ENCODE measurements at places on chromosomes 7 and 10.

DNA sequence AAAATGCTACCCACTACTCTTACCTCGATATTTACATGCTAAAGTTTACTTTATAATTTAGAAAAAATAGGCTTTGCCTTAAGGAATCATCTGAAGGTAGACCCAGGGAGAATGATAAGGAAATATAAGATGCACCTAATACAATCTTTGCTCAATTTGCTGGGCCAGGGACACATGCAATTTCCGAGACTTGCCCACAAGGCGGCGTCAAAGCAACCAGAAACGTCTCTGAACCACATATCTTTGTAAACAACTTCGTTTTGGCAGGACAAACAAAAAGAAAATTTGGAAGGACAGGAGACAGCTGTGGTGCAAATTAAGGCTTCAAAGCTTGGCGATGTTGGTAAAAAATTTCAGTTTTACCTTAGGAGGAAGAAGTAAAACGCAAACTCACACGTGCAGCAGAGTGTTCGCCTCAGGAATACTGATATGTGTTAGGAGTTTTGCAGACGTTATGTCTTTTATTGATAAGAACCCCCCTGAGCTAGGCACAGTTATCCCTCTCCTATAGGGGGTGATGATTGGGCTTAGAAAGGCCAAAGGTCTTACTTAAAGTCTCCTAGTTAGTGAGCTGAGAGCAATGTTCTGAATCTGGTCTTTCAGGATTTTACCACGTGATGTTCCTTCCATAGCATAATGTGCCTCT lies 134.3 kb downstream of the PRKCQ start:
- no peak for DNase-seq

GRCh38 chr10:11463111-11463510 lies 148.3 kb downstream of the USP6NL start:
- DNase-seq = no peak

DNA sequence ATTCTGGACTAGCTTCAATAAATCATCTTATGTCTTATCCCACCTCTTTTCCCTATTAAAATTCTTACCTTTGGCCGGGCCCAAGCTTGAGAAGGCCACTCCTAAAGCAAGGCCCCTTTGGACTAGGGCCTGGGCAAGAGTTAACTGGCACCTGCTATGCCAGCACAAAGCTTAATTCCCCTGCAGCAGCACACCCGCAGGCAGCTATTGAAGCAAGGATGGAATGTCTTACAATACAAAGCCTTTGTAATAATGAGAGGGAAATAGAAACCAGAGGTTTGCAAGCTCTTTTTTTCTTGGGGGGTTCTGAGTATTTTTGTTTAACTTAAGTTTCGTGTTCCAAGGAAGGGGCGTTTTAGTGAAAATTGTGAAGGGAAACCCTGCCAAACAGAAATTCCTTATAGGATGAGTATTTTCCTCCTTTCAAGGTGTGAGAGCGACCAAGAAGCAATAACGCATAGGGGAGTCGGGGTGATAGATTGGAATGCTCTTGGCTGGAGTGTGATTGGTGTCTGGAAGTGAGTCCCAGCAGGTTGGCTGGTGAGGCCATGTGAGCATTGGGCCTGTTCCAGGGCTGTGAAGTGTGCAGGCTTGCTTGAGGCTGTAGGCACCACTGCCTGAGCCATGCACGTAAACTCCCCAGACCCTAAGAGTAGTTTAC lies 148.5 kb downstream of the KIAA1217 start:
- DNase-seq = no peak

DNA sequence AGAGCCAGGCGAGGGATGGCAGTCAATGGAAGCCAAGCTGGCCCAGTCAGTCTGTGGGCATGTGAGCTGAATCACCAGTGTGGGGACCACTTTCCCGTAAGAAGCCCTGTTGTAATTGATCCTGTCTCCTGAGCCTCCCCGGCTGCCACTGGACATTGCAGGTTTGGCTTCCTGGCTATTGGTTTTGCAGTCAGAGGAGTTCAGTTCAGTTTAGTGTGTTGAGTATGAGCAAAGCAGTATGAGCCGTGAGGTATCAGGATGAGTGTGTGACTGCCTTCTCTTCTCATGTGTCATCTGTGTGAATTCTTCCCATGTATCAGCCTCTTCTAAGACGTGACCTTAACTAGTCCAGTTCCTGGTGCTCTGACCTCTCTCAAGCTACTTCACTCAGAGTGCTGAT lies 227.4 kb downstream of the PRKG1 start:
- no peak for DNase-seq

GRCh38 chr7:111199643-111200042 lies 108.7 kb downstream of the LRRN3 start:
- no peak for DNase-seq

DNA sequence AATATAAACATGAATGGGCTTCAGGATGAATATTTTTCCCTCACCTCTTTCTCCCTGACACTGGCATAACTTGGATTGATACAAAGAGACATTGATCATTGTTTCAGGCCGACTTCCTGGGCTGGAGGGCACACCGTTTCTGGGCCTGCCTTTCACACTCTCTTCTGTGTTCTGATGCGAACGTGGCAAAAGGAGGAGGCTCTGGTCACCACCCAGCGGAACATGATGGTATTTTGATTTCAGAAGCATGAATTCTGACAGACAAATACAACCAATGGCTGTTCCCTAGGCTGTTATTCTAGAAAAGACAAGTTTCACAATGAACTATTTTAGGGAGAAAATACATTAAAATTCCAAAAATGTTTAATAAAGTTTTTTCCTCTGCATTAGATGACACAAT lies 534.5 kb upstream of the MKI67 start:
- DNase-seq = no peak

- DNase-seq = no peak
These were observed 80.7 kb downstream of the ANKRD30A start for GRCh38 chr10:37206132-37206531.

GRCh38 chr10:6701289-6701688 lies 121.2 kb upstream of the PRKCQ start:
- no peak for DNase-seq

DNA sequence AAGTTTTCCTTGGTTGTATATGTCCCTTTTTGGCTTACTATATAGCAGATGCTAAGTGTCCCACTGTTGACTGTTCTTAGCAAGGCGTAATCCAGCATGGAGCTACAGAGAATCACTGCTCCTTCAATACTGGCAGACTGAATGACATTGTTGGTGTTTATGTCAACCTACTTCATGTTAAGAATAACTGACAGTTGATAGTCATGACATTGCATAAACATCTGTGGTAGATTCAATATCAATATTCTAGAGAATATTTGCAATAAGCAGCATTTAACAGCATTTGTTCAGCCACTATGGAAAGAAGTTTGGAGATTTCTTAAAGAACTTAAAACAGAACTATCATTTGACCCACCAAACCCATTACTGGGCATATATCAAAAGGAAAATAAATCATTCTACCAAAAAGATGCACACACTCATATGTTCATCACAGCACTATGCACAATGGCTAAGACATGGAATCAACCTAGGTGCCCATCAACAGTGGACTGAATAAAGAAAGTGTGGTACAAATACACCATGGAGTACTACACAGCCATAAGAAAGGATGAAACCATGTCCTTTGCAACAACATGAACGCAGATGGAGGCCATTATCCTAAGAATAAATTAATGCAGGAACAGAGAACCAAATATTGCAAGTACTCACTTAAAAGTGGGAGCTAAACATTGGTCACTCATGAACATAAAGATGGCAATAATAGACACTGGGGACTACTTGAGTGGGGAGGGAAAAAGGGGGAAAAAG lies 88.7 kb downstream of the IMMP2L start:
- no peak for DNase-seq

GRCh38 chr10:123093489-123093888 lies 42.3 kb upstream of the HMX3 start:
- no peak for DNase-seq

DNA sequence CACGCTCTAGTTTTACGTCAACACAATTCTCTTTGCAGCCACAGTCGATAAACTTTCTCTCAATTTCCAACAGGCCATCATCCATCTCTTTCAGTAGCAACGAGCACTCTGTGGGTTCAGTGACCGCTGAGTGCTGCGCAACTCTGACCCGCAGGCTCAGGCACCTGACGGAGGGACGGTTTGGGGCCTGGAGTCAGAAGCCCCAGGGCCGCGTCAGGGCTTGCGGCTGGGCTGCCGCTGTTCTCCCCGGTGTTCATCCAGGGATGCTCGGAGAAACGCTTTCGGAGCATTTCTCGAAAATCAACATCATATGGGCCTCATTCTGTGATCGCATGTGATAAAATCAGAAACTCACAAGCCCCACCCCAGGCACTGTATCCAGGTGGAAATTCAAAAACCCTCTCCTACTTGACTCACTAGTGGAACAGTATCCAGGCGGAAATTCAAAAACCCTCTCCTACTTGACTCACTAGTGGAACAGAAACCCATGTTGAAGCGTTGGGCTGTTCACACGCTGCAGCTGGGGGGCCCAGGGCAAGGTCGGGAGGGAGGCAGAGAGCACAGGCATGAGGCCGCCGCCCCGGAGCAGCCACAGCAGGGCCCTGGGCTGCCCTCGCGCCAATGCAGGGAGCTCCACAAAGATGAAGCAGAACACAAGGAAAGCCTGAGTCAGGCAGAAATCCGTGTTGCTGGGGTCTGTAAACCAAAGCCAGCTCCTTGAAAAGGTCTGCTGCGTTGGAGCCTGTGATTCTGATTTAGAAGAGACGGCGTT lies 73.3 kb upstream of the NKX6-2 start:
- DNase-seq = no peak

GRCh38 chr10:62433901-62434300 lies 59.7 kb downstream of the ZNF365 start:
- no peak for DNase-seq

GRCh38 chr7:39574673-39575349 lies 8.6 kb downstream of the YAE1 start:
- DNase-seq = no peak

All from left renal pelvis (tissue), 4 donors.